ENCODE measurements at places on chromosomes 12 and 14.

DNA sequence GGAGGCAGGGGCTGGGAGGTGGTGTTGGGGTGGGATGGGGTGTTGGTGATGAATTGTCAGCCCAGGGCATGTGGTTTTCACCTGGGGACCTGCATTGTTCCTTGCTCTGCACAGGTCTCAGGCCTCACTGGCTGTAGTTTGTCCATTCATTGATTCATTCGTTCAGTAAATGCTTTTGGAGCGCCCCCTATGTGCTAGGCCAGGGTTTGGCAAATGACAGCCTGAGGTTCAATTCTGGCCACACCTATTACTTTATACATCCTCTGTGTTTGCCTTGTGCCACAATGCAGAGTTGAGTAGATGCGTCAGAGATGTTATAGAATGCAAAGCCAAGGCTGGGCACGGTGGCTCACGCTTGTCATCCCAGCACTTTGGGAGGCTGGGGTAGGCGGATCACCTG, 4.7 kb downstream of the ADCK1 start:
- no peak for DNase-seq

- DNase-seq = no peak
Measured at GRCh38 chr12:132551641-132552031, 58.7 kb downstream of the LRCOL1 start.

- DNase-seq = no peak
Measured at GRCh38 chr14:53491884-53492277, 338.8 kb upstream of the DDHD1 start.

GRCh38 chr12:82414926-82415325, 56.6 kb downstream of the METTL25 start:
- no peak for DNase-seq

- DNase-seq = no peak
Measured at GRCh38 chr14:31932675-31933074, 144.4 kb upstream of the ARHGAP5 start.

GRCh38 chr12:80299976-80300375, 144.1 kb upstream of the PTPRQ start:
- DNase-seq = no peak

DNA sequence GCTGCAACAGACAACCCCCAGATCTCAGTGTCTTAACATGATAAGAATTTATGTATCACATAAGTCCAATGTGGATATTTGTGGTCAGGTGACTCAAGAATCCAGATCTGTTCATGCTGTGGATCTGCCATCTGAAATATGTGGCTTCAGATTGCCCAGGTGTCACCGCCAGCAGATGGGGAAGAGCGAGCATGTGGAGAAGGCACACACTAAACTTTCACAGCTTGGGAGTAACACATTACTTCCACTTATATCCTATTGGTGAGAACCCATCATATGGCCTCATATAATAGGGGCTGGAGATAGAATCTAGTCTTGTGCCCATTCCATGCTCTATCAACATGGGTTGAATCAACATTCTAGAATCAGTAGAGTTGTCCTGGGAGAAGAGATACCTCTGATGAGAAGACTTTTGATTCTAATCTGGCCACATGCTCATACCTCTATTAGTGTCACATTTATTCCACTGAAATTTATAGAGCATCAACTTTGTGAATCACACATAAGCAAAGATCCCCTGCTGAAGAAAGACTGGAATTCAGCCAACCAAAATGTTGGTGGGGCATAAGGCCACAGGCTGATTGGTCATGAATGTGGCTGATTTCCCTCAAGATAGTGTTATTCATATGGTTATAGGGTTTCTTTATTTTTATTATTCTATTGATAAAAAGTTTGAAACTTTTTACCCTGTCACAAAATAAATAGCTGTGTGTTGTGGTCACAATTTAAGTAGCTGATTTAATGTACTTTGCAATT, 6.0 kb upstream of the CALCOCO1 start:
- no peak for DNase-seq

- DNase-seq = no peak
Measured at GRCh38 chr14:78836777-78837176, 666.6 kb downstream of the NRXN3 start.

DNA sequence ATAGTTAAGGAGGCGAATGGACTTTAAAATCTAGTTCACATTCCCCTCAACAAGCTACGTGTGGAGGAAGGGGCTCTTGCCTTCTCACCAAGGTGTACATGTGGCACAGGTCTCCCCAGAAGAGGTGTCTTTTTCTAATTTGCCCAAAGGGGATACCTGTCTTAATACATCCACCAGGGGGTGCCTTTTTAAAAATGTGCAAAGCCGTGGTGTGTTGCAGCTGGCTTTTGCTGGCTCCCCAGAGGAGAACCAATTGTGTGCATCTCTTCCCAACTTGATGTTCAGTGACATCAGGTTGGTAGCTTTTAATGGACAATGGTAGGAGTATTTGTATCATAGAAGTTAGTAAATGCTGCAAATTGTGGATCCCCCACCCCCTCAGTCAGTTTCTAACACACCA, 33.8 kb downstream of the CREBL2 start:
- DNase-seq = no peak

GRCh38 chr12:108364879-108365278, 25.8 kb upstream of the CMKLR1 start:
- no peak for DNase-seq

GRCh38 chr12:5988659-5989116, 43.6 kb upstream of the ANO2 start:
- no peak for DNase-seq

GRCh38 chr14:102317564-102318248, 1.8 kb upstream of the ZNF839 start:
- no peak for DNase-seq

GRCh38 chr12:7197841-7198240, 8.4 kb downstream of the PEX5 start:
- no peak for DNase-seq

- DNase-seq = no peak
Measured at GRCh38 chr12:14471497-14471896, 96.2 kb downstream of the PLBD1 start.

- DNase-seq = no peak
Measured at GRCh38 chr12:62806893-62807292, 128.1 kb downstream of the PPM1H start.

DNA sequence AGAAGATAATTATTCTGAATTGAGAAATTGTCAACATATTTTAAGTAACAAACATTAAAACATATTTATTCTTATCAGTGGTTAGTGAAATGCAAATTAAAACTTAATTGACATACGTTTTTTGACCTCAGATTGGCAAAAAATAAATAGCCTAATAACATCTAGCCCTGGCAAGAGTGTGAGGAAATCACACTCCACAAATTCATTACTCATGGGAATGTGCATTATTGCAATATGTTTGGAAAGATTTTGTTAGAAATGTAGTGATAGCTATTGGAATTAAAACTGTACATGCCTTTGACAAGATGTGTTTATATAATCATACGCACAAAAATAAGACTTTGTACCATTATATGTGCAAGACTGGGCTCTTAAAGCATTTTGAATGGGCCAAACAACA, 168.6 kb downstream of the KITLG start:
- no peak for DNase-seq

- DNase-seq = no peak
Measured at GRCh38 chr14:92595267-92595666, 81.7 kb downstream of the RIN3 start.

DNA sequence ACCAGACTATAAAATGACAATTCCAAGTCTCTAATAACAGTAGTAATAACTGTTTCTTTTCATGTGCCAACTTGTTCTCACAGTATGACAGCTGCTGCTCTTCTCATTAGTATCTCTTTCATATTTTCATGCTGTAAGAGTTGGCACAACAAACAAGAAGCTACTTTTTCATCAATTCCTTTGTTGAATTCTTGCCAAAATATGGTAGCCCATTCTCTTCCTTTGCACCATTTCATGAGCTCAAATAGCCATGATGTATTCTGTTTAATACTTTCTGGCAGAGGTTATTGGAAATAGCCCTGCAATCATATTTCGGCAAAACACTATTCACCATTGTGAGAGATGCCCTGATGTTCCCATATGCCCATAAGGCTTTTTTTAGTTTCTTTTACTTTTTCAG, 1100.7 kb downstream of the TRHDE start:
- DNase-seq = no peak

DNA sequence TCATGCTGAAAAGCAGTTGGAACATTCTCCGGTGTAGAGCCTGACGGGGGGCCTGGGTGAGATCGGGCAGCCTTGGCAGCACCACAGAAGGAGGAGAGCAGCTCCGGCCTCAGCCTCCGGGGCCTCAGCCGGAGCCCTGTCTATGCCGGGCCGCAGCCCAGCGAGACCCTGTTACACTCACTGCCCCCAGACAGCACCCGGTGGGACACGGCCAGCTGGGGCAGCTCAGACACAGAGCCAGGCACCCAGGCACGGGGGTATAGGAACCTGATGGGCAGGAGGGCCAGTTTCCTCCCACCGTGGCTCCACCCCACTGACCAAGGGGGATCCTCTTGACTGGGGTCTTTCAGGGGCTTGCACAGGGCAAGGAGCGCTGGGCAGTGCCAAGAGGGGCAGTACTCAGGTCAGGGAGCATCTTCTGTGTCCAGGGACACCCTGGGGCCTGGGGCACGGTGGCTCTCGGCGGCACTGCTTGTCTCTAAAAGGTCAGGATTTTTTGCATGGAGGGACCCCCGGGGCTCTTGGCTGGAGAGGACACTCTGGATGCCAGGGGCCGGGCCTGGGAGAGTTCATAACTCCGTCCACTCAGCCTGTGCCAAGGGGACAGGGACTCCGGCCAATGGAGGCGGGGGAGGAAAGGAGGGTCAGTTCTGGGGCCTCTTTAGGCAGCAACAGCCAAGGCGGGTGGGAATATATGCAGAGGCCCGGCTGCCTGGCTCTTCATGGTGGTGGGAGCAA, 9.4 kb downstream of the INF2 start:
- no peak for DNase-seq

DNA sequence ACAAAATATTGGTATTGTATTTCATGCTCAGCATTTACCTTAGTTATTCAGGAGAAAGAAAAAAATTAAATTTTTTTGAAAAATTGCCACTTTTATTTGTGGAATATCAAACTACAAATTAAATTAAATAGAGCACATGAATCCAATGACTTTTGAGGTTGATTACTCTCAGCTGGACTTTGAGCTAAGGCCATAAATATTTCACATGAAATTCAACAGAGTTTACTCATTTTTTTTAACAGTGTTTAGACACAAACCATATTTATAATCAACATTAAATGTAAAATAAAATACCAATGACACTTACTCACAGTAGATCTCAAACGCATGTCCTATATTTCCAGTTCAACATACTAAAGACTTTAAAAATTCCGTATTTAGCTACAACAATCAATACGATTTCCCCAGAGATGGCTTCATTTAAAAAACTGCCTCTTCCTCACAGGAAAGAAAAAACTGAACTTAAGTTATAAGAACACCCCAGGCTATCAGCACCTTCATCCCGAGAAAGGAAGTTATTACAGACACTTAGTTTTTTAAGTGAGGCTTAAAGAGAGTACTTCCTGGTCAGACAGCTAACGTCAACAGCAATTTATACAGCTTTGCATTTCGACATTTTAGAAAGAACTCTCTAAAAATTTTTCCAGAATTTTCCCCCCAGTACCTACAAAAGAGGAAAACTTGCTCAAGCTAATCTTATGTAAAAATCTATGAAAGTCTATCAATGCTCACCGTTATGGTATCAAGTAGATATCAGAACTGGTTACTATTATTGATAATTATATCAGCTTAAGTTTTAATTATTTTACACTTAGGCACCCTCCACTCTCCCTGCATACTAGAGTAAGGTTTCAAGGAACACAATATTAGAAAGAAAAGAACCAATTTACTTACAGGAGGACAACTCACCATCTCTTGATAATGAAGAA, 13.8 kb downstream of the TAOK3 start:
- DNase-seq = no peak

- no peak for DNase-seq
Measured at GRCh38 chr14:41623736-41624135, 17.1 kb downstream of the LRFN5 start.

- DNase-seq = no peak
Measured at GRCh38 chr14:100303179-100303578, 3.1 kb downstream of the SLC25A29 start.

DNA sequence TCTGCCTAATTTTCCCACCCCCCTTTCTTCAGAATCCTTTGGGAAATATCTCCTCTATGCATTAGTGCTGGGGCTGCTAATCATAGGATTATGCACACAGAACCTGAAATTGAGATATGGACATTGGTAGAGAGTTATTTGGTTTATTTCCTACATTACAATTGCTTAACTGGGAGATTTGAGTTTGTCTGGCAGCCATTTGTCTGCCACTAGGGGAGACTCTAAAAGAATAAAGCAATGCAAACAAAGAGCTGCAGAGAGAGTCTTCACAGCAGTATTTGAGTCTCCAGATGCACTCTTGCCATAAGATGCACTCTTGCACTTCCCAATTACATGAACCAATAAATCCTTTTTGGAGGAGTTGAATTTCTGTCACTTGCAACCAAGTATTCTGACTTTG, 12.0 kb upstream of the PCNX4 start:
- no peak for DNase-seq

DNA sequence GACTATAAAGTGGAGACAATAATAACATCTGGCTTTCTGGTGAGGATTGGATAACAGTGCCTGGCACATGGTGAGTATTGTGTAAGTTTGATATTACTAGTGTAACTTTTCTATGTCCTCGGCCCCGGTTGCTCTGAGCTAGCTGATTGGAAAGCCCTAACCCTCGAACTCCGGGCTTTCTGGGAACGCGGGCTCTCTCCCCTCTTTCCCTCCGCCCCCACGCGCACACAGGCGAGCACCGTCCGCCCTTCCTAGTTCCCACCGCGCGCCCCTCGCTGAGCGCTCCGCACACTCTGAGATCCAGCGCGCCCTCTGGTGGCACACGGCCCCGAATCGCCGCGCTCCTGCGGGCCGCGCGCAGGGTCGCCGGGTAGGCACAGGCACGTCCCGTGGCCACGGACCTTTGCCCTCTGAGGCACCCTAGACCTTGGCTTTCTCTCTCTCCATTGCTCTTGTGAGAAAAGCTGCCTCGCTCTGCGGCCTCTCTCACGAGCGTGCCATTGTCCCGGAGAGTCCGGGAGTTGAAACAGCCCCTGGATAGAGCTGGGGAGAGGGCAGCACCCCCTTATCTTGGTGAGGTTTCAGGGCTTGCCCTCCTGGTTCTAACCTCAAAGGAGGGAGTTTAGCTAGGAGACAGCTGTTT, 23.2 kb upstream of the ESRRB start:
- DNase-seq = no peak

GRCh38 chr12:6272300-6273204, 37.9 kb upstream of the PLEKHG6 start:
- DNase-seq = no peak

DNA sequence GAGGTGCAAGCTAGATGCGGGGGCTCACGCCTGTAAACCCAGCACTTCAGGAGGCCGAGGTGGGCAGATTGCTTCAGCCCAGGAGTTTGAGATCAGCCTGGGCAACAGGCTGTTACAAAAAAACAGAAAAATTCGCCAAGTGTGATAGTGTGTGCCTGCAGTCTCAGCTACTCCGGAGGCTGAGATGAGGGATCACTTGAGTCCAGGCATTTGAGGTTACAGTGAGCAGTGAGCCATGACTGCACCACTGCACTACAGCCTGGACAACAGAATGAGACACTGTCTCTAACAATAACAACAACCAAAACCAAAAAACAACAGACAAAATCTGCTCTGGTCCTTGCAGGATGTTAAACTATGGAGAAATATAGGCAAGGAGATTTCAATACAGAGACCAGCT, 13.9 kb downstream of the BTBD7 start:
- DNase-seq = no peak

- peak; percentile 96 for DNase-seq
Measured at GRCh38 chr12:116434155-116435011, 124.8 kb upstream of the MAP1LC3B2 start.
